ENCODE measurements at places on chromosomes 2 and 18.

DNA sequence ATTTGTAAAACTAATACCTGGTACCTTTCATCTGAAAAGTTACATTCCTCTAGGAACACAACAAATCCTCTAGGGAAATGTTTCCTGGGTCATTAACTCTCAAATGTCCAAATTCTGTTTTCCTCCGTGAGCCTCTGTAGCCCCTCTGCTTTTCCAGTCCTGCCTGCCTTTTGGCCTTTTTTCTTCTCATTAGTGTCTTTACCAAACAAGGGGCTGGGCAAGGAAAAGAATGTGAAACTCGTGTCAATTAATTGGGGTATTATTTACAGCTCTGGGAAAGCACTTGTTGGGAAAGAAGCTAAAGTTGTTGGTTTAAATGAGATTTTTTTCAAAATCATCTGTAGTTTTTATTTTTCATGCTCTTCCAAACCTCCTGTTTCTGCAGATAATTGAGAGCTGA lies 198.1 kb upstream of the NRP2 start:
- no peak for DNase-seq

- no peak for DNase-seq
Measured at GRCh38 chr2:119716284-119716672, 37.3 kb downstream of the TMEM177 start.

DNA sequence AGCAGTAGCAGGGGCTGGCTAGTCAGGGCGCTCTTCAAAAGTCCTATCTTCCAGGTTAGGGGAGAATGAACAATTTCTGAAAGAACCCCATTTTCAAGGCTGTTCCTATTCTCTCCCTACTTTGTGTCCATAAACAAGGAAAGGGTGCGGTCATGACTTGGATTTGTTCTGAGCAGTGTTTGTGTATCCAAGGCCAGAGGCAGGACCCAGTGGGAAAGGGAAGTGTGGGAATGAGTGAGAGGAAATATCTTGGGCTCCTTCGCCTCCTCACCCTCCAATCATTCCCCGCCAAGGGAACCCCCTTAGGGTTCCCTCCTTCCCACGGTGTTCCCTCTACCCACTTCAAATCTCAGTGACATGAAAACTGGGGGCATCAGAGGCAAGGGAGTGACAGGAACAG lies 25.5 kb upstream of the SPTBN1 start:
- no peak for DNase-seq

GRCh38 chr18:25189391-25190185 lies 162.4 kb downstream of the ZNF521 start:
- DNase-seq = peak; percentile 5

GRCh38 chr2:48194641-48195040 lies 288.3 kb upstream of the FBXO11 start:
- no peak for DNase-seq

- no peak for DNase-seq
Measured at GRCh38 chr2:18412980-18413675, 147.3 kb downstream of the RDH14 start.

- no peak for DNase-seq
Measured at GRCh38 chr2:162840598-162841246, 2.2 kb upstream of the KCNH7 start.

GRCh38 chr2:142131010-142131669 lies at the start of gene LRP1B:
Gene LRP1B, minus strand, starts transcription at chr2:142131016. Its CDS starts 287 bp downstream, at chr2:142130729.
- DNase-seq = peak; percentile 40

DNA sequence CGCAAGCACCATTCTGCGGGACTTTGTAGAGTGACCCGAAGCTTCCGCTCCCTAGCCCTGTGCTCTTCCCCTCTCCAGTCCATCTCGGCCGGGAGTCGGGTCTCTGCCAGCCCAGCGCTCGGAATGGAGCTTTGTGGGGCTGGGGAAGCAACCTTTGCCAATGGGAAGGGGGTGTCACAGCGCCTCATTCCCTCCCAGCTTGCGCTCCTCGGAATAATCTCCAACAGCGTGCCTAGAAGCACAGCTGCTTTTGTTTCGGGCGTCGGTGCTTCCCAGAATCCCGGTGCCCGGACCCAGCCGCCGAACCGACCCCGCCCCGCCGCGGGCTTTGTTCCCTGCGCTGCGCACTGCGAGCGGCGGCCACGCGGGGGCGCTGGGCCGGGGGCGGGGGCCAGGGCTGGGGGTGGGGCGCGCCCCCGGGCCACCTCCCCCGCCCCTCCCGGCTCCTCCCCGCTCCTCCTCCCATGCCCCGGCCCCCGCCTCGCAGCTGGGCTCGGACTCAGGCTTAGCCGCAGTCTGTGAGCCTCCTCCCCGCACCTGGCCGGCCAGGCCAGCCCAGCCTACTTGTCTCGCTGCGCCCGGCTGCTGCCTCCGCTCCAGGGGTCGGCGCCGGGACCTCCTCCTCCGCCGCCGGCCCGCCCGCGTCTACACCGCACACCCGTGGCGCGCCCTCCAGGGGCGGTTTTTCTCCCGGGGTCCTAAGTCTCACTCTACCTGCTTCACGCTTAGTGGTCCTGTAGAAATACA lies 77.7 kb upstream of the SMAD2 start:
- DNase-seq = peak; percentile 99

- no peak for DNase-seq
Measured at GRCh38 chr2:171323971-171324528, 109.7 kb downstream of the METTL8 start.

DNA sequence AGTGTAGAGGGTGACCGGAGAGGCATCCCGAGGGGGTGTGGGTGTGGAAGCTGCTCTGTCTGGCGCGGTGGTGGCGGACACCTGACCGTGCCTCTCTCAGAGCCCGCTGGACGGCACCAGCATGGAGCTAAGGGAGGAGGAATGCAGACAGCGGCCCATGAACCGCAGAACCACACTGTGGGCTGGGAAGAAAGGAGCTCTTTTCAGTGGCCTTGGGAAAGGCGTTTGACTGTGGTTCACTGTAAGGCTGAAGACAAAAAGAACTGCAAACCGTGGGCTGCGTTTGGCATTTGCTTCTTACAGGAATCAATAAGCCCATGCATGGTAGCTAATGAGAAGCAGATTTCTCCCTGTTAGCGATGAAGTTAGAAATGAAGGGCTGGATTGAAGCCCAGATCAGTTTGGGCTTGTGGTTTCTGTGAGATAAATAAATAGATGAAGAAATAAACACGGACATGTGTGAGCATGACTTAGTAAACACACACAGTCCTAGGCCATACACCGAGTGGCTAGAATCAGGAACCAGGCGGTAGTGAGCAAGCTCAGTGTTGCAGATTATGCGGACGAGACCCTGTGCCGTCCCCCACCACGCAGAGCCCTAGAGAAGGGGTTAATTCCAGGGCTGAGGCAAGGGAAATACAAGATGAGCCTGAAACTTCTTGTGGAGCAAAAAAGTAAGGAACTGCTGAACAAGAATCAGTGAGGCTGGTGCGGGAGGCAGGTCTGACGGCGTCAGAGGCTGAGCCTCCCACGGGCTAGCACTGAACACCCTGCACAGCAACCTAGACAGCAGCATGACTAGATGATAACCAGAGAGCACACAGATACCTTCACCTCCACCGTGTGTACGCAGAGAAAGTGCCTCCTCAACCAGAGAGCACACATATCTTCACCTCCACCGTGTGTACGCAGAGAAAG lies 29.3 kb upstream of the NFATC1 start:
- peak; percentile 49 for DNase-seq

DNA sequence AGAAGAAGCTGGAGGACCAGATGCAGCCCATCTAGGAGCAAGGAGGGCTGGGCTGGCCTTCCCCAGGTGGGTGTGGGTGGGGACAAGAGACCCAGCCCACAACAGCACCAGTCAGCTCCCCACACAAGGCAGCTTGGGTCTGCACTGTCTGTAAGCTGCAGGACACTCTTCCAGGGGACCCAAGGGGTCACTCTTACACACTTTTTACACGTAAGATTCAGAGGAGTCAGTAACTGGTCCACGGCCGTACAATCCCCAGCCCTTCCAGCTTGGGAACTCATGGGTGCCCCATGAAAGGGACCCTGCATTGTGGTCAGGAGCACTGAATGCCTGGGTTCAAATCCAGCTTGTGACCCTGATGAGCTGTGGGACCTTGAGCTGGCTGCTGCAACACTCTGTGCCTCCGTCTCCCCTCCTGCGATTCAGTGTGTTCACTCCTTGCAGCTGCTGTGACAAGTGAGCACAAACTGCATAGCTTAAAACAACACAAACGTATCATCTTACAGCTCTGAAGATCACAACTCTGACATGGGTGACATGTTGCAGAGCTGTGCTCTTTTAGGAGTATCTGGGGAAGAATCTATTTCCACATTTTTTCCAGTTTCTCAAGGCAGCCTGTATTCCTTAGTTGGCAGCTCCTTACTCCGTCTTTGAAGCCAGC lies 11.1 kb upstream of the SLC66A3 start:
- DNase-seq = no peak

GRCh38 chr18:73549236-73549635 lies 598.4 kb downstream of the FBXO15 start:
- no peak for DNase-seq

GRCh38 chr2:101931402-101931801 lies 60.4 kb upstream of the IL1R2 start:
- DNase-seq = no peak

- no peak for DNase-seq
Measured at GRCh38 chr18:35808796-35809195, 163.7 kb upstream of the RMP24 start.

GRCh38 chr2:237492137-237492890 lies 5.3 kb downstream of the MLPH start:
- no peak for DNase-seq

- no peak for DNase-seq
Measured at GRCh38 chr2:149860276-149860921, 272.8 kb upstream of the MMADHC start.

- DNase-seq = no peak
Measured at GRCh38 chr2:231341100-231341499, 54.4 kb upstream of the B3GNT7 start.

GRCh38 chr2:85765081-85765731 lies 11.4 kb downstream of the ATOH8 start:
- DNase-seq = peak; percentile 60

DNA sequence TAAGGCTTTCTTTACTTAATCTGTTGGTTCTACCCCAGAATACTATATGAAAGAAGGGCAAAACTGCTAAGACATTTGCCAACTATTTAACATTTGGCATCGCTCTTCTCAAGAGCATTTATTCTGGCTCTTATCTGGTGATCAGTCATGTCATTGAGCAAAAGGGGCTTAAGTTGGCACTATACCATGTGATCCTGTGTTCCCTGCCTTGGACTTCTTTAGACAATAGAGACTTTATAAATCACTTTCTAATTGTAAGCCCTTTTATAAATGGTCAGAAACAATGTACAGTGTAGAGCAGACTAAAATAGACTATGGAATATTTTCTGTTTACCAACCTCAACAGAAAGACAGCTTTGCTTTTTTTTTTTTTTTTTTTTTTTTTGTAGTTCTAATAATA lies 52.1 kb downstream of the GTF3C3 start:
- DNase-seq = no peak

DNA sequence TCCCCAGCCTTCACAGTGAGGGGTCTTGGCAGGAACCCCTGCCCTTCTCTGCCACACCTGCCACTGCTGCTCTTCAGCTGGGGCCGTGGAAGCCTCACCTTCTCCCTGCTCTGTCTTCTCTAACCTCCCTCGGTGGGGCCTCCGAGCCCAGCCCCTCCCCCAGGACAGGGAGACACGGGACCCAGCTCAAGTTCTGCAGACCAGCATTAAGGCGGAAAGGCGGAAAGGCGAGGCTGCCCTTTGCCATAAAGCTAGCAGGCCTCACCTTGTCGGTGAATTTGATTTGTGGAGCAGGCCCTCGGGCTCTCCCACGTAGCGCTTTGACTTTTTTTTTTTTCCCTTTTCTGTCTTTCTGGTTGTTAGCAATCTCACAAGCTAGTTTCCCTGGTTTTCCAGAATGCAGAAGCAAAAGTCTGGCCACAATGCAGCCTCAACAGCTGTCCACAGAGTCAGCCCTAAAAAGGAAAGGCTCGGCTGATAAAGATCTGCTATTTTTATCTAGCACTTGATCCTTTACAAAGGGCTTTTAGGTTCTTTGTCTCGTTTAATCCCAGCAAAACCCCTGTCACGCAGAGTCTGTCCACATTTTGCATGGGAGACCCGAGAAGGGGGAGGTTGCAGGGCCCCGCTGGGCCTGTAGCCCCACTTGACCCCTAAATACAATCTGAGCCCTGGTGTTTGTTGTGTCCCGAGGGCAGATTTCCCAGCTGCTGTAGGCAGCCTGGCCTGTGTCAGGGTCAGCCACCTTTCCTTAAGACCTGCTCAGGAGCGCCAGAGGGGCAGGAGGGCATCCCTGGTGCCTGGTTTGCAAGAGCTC lies 6.0 kb downstream of the ITM2C start:
- peak; percentile 76 for DNase-seq

- no peak for DNase-seq
Measured at GRCh38 chr2:98796775-98797544, 66.0 kb upstream of the MGAT4A start.

DNA sequence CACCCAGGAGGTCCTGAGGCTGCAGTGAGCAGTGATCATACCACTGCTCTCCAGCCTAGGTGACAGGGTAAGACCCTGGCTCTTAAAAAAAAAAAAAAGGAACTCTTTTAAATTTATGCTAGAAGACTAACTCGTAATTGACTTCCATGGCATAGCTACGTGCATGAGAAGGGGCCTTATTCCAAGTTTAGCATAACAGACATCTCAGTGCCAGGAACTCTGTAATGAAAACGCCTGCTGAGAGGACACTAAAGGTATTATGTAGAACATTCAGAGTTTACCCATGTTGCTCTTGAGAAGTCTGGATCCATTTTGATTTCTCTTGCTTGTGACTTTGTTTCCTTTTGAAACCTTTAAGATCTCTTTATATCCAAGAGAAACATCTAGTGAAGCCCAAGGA lies 276.0 kb downstream of the ZNF407 start:
- no peak for DNase-seq

GRCh38 chr18:59904011-59904601 lies 4.3 kb downstream of the PMAIP1 start:
- DNase-seq = no peak

- no peak for DNase-seq
Measured at GRCh38 chr2:67272195-67272594, 124.9 kb upstream of the ETAA1 start.

DNA sequence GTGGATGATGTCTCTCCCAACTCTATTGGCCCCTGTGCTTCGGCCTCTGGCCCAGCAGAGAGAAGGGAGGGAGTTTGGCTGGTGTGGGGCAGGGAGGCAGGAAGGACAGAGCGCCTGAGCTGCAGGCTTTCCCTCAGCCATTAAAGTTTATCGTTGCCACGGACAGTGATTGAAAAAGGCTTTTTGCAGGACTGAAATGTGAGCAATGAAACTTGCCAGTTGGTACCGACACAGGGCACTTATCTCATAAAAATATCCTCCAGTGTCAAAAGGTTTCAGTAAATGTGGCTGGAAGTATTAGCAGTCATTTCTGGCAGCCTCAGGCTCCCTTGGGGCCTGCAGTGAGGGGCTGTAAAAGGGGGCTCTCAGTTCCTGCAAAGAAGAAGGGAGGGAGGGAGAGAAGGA lies 169.2 kb downstream of the GLI2 start:
- peak; percentile 50 for DNase-seq

- DNase-seq = no peak
Measured at GRCh38 chr2:85920810-85921545, 32.2 kb upstream of the ST3GAL5 start.

GRCh38 chr2:86807468-86808275 lies 17.0 kb upstream of the CD8A start:
- peak; percentile 92 for DNase-seq

GRCh38 chr2:187263675-187264560 lies 184.1 kb downstream of the CALCRL start:
- no peak for DNase-seq
